ENCODE measurements at places on chromosomes 11 and 22.

GRCh38 chr11:110373051-110373702, 56.6 kb upstream of the FDX1 start:
- DNase-seq: no peak

DNA sequence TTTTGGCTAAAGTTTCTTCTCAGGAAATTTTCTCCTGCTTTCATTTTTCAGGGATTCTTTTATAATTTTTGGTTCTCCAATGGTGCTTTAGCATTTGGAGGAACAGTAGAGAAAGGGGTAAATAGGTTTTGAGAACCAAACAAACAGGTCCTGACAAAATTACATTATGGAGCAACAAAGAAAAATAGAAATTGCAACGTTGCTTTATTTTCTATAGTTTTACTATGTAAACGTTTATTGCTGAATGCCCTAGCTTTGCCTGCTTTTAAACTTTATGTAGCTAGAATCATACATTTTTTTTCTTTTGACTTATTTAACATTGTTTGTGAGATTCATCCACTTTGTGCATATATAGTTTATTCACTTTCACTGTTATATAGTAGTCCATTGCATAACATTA, 43.8 kb upstream of the OR5P2 start:
- no peak for DNase-seq

DNA sequence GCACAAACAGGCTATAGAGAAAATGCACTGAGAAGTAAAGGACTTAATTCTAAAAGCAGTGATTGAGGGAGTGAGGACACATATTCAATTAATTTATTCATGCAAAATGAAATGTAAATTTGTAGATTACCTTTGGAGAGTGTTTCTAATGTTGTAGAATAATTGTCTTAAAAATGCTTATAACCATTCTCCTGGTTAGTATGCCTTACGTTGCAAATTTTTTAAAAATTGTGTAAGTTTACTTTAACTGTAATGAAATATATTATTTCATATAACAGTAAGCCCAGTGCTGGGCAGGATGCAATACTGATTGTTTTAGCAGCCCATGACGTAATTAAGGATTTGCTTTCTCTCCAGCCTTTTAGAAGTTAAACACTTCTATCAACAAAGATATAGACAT, 26.6 kb downstream of the OR52E1 start:
- DNase-seq: no peak

GRCh38 chr11:63710476-63711217, 29.3 kb downstream of the RTN3 start:
- DNase-seq: no peak

DNA sequence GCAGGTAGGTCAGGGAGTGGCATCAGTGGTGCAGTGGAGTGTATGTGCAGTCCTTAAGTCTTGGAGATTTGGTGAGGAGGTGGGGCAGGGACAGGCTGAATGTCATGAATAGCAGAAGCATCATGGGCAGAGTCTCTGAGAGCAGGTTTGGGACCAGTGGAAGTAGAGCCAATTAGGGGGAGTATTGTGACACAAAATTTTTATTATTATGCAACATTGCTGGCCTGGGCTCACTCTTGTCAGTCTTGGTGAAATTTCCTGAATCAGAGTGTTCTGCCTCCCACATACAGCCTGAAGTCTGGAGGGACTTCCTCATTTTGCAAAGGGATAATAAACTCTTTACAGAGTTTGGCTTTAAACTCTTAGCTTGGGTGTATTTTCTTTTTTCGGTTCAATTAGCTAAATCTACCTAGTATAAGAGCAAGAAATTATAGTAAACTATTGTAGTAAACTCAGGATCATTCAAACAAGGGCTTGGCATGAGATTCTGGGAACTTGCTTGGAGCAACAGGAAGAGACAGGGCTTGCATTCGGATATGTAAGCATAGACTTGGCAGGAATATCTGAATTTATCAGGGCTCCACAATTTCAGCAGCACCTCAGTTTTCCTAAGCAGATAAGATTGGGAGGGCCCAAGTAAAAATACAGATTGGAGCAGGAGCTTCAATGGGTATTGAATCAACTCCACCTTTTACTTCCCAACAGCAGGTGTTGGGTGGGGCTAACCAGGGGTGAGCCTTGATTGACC, 67.7 kb downstream of the FDX1 start:
- no peak for DNase-seq

DNA sequence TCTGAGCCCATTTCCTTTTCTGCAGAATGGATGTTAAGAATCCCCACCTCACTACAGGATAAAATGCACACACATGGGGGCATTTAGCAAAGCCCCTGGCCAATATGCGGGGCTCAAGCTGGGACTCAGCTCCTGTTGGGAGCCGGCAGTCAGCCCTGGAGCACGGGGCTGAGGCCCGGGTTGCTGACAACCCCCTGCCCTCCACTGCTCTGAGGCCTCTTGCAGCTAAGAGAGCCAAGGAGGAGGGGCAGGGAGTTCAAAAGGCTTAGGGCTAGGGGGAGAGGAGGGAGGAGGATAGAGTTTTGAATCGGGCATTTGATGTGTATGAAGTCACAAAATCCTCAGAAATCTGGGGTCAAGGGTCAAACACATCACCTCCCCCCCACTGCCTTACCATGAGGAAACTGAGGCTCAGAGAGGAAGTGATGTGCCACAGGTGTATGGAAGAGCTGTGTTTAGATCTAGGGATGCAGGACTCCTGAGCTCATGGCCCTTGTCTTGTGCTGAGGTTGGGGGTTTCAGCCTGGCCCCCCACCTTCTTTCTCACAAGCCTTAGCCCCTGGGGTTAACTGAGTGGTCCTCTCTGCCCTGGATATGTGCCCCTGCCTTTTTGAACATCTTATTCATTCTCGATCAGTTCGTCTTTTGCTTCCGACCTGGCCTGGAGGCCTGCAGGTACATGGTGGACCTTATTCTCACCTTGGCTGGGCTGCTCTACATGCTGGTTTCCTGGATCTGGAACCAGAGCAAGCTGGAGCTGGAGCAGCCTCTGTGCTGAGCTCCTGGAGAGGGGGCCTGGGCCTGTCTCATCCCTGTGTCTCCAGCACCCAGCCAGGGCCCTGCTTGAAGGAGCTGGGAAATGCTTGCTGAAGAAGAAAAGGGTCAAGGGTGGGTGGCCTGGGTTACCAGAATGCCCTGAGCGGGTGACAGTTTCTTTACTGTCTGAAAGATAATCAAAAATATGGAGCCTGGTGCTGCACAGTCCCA, 80.3 kb downstream of the LRRC32 start:
- no peak for DNase-seq

GRCh38 chr11:64698427-64698826, 24.6 kb downstream of the NRXN2 start:
- DNase-seq: no peak
